ENCODE measurements at places on chromosomes 1 and 21.

GRCh38 chr1:41427916-41428737 lies 56.4 kb downstream of the EDN2 start:
- no peak for DNase-seq

- no peak for DNase-seq
Observed at GRCh38 chr21:18460979-18461378, 57.4 kb upstream of the TMPRSS15 start.

DNA sequence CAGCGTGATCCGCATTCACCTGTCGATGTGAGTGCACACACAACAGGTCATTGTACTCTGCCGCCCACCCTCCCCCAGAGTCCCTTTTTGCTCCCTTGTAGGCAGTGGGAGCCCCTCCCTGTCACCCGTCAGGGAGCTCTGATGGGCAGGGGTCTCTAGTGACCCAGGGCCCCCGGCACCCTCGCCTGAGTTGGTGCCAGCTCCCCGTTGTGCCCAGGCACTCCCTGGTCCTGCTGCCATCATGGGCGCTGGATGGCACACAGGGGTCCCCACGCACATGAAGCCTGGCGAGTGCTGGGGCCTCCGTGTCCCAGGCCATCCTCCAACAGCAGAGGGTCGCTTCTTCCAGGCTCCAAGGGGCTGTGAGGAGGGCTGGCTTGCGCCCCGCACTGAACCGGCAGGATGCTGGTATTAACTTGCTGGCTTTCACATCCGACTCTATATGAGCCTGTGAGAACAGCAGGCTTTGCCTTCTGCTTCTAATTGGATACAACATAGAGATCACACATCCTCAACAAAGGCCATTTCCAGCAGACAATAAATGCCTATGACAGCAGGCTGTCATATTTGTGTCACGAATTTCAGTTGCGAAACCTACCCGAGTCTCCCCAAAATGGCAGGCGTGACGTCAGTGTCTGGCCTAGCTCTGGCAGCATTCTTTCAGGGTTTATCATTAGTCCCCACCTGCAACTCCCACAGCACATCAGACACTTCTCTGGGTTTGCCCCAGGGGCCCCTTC lies 35.4 kb downstream of the KIAA1614 start:
- DNase-seq = peak; percentile 54

DNA sequence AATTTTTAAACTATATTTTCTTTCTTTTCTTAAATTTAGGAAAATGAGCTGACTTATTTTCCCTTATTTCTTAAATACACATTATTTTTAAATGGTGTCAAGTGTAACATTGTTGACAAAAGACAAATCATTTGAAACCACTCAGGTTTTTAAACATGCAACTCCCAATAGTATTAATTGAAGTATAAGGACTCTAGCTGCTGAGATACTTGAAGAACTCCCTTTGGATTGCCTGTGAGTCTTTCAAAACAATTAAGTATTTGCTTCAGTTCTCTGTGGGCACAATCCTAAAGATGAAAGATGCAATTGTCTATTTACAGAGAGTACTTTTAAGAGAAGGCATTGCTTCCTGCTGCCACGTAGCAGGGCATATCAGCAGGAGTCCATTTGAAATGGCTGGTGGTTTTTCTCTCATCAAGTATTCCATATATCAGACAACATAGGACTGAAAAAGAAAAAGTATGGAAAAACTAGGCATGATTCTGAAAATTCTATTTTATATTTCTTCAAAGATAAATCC lies 373.4 kb downstream of the NEGR1 start:
- no peak for DNase-seq
